ENCODE measurements at places on chromosomes 3 and 15. TPM values are rescaled to one million over a fixed set of nuclear protein-coding genes. Genes with fewer than 3 reads are reported as not detected.

GRCh38 chr3:133938770-133939462, 43.2 kb upstream of the RAB6B start:
- H3K4me3 ChIP-seq: no peak overlapping the region
- no peaks in the 10 kb centered on the region for H3K36me3 ChIP-seq
- no peak for DNase-seq
- peaks cover 5% of the 10 kb centered on the region for H3K4me1 ChIP-seq
- H3K27ac ChIP-seq: no peak overlapping the region

DNA sequence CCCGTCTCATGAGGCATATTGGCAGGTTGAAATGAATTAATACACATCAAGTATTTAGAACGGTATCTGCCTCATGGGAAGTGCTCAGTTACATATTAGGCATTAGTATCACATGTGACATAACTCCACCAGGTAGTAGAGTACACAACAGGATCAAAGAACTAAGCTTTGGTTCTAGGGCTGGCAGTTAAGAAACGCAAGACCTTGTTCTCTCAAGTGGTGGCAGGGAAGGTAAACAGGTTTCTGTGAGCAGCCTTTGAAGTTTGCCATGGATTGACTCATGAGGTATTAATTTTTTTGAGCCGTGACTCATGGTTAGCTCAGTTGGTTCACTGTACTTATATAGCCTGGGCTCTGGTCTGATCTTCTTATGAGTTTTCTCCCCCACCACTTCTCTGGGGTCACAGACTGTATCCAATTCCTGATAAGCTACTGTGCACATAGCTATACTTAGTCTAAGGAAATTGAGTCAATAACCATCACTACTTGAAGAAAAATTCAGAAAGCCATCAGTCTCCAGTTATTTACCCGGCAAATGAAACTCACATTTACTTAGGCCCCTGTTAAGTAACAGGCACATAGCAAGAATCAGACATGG, 155.6 kb upstream of the STT3B start:
- H3K27me3 ChIP-seq: no peaks in the 10 kb centered on the region
- H3K27ac ChIP-seq: no peak overlapping the region
- H3K36me3 ChIP-seq: no peaks in the 10 kb centered on the region
- peak; percentile 52 for DNase-seq
- peaks cover 10% of the 10 kb centered on the region for H3K4me1 ChIP-seq
- H3K4me3 ChIP-seq: no peak overlapping the region

GRCh38 chr15:45868109-45868691, 233.4 kb downstream of the SQOR start:
- H3K27ac ChIP-seq: no peak overlapping the region
- H3K4me3 ChIP-seq: no peak overlapping the region
- H3K4me1 ChIP-seq: no peaks in the 10 kb centered on the region
- peaks cover 5% of the 10 kb centered on the region for H3K27me3 ChIP-seq

DNA sequence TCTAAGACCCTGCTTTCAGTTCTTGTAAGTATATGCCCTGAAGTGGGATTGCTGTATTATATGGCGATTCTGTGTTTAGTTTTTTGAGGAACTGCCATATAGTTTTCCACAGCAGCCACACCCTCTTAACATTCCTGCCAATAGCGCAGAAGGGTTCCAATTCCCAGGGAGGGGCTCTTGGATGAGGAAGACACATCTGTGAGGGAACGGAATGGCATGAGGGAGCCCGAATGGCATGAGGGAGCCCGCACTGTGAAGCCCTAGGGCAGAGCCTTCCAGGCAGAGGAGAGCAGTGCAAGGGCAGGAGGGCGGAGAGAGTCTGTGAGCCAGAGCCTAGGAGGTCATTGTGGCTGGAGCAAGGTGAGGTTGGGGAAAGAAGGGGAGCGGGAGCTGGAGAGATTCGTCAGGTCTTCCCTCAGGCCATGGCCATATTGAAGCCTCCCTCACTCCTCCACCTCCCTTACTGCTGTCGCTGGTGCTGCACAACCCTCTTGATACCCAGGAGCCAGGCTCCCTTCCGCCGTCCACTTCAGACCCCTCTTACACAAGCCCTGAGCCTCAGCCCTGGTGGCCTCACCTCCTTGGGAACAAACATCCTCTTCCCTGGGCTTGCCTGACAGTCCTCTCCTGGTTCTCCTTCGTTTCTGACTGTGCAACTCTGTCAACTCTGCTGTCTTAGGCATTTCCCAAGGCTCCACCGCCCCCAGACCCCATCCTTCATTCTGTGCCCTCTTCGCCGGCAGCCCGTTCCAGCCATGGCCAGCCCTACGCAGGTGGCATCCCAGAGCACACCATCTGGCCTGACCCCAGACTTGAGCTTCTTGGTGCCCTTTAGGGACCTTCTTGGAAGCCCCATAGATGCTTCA, 51.4 kb downstream of the FGD5 start:
- H3K36me3 ChIP-seq: no peaks in the 10 kb centered on the region
- no peak for DNase-seq
- H3K4me1 ChIP-seq: no peaks in the 10 kb centered on the region
- no peaks in the 10 kb centered on the region for H3K27me3 ChIP-seq

- no peaks in the 10 kb centered on the region for H3K4me1 ChIP-seq
- no peak overlapping the region for H3K27ac ChIP-seq
- H3K4me3 ChIP-seq: no peak overlapping the region
- H3K27me3 ChIP-seq: peaks cover 6% of the 10 kb centered on the region
- no peak for DNase-seq
Observed at GRCh38 chr3:190396001-190396400, 8.0 kb downstream of the CLDN16 start.

GRCh38 chr3:30688776-30689641, 82.6 kb downstream of the TGFBR2 start:
- DNase-seq: no peak
- H3K4me1 ChIP-seq: peaks cover 86% of the 10 kb centered on the region
- H3K36me3 ChIP-seq: peaks cover 88% of the 10 kb centered on the region
- no peak overlapping the region for H3K4me3 ChIP-seq
- peak overlapping the region; percentile 93 for H3K27ac ChIP-seq
- H3K27me3 ChIP-seq: no peaks in the 10 kb centered on the region

DNA sequence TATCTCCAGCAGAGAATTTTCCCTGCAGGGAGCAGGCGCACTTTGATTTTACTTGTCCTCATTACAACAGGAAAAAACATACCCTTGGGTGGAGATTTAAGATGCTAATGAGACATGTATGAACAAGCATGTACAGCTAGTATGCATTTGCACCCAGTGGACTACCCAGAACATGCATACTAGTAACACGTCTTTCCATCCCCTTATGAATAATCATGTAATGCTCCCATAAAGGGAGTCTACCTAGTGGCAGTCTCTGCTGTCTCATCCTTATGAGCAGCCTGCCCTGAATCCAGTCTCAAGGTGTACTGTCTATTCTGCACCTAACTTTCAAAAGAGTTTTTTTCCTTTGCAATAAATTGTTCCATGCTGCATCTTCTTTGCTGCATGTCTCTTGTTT, 1222.0 kb downstream of the ROBO1 start:
- H3K36me3 ChIP-seq: no peaks in the 10 kb centered on the region
- H3K4me1 ChIP-seq: no peaks in the 10 kb centered on the region
- no peak overlapping the region for H3K4me3 ChIP-seq
- no peak overlapping the region for H3K27ac ChIP-seq
- H3K27me3 ChIP-seq: no peaks in the 10 kb centered on the region

CLASP2 gene
- total RNA-seq: 46.4 TPM

PCSK6 gene
- 2.7 TPM for total RNA-seq

ITIH1 gene
- total RNA-seq: not detected

RPP25 gene
- total RNA-seq: 7.0 TPM
